ENCODE measurements at places on chromosomes 5 and 9.
A peak's percentile ranks its signal among the peaks of the same experiment; 100 is the strongest.

GRCh38 chr5:73735032-73735734 is 109.2 kb downstream of the ARHGEF28 start:
- no peak overlapping the region for H3K27ac ChIP-seq
- no peaks in the 10 kb centered on the region for H3K27me3 ChIP-seq
- H3K4me1 ChIP-seq, result no peaks in the 10 kb centered on the region
- no peak overlapping the region for H3K4me3 ChIP-seq
- no peaks in the 10 kb centered on the region for H3K36me3 ChIP-seq
- DNase-seq, result no peak

GRCh38 chr9:135479469-135480052 is at the start of gene PPP1R26:
Gene PPP1R26 (plus strand): TSS chr9:135479782. CDS start chr9:135484511, 4,729 bp downstream.
- peak within 1 kb of the TSS; percentile 88 for H3K4me3 ChIP-seq
- H3K27me3 ChIP-seq, result no peaks in the 10 kb centered on the region
- DNase-seq, result no peak
- peaks cover 9% of the 10 kb centered on the region for H3K36me3 ChIP-seq

- peaks cover 13% of the 10 kb centered on the region for H3K4me1 ChIP-seq
- H3K27ac ChIP-seq, result no peak overlapping the region
- peak overlapping the region; percentile 93 for H3K4me3 ChIP-seq
- no peaks in the 10 kb centered on the region for H3K36me3 ChIP-seq
- peaks cover 13% of the 10 kb centered on the region for H3K27me3 ChIP-seq
Measured at GRCh38 chr5:127029581-127030258, 638 bp downstream of the MARCHF3 start.

DNA sequence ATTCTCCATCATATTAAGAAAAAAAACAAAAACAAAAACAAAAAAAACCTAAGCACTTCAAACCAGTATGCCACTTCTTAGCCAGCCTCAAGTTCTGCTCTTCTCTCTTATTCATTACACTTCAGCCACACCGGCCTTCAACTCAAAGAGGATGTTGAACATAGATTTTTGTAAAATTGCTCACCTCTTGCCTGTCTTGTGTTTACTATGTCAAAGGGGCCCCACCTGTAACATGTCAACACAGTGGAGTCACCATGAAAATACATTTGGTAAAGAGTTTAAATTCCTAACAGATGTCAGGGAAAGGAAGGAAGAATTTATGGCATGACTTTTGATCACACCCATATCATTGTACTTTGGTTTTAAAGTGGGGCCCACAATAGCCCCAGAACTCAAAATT is 121.1 kb upstream of the GHR start:
- H3K4me1 ChIP-seq, result no peaks in the 10 kb centered on the region
- H3K27me3 ChIP-seq, result no peaks in the 10 kb centered on the region
- no peak overlapping the region for H3K4me3 ChIP-seq
- no peak for DNase-seq
- no peak overlapping the region for H3K27ac ChIP-seq

- peak overlapping the region; percentile 67 for H3K4me3 ChIP-seq
- H3K27ac ChIP-seq, result no peak overlapping the region
- H3K36me3 ChIP-seq, result peaks cover 35% of the 10 kb centered on the region
- peaks cover 17% of the 10 kb centered on the region for H3K4me1 ChIP-seq
- no peak for DNase-seq
- H3K27me3 ChIP-seq, result no peaks in the 10 kb centered on the region
Measured at GRCh38 chr5:148391422-148391821, 7.7 kb downstream of the FBXO38 start.

DNA sequence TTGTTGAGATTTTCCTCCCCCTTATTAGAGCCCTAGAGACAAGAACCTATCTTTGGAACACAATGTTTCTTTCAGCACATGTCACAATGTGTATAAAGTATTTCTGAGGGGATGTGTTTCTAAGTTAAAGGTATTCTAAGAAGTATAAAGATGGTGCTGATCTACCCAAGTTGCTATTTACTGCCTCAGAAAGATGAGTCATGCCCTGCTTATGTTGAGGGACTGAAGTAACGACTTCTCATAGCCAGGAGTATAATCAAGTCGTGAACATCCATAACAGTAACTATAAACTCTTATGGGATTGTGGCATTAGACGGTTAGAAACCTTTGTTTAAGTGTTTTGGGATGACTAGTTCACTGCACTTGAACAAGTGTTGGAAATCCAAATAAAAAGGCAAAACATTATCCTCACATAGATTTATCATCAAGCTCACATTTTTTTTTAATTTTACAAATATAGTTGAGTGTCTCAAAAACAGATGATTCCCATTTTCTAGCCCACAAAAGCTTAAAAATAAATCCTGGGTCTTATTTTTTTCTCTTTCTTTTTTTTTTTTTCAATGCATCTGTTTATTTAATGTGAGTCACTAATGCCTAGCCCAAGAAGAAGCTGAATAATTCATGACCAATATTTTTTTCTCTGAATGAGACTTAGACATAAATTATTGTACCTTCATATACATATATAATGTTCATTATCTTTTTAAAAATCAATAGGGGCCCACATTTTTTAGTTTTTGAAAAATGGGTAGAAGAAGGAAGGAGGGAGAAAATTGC is 12.2 kb upstream of the TMEM252 start:
- H3K27ac ChIP-seq, result no peak overlapping the region
- DNase-seq, result no peak
- no peaks in the 10 kb centered on the region for H3K4me1 ChIP-seq
- H3K27me3 ChIP-seq, result peaks cover 21% of the 10 kb centered on the region

DNA sequence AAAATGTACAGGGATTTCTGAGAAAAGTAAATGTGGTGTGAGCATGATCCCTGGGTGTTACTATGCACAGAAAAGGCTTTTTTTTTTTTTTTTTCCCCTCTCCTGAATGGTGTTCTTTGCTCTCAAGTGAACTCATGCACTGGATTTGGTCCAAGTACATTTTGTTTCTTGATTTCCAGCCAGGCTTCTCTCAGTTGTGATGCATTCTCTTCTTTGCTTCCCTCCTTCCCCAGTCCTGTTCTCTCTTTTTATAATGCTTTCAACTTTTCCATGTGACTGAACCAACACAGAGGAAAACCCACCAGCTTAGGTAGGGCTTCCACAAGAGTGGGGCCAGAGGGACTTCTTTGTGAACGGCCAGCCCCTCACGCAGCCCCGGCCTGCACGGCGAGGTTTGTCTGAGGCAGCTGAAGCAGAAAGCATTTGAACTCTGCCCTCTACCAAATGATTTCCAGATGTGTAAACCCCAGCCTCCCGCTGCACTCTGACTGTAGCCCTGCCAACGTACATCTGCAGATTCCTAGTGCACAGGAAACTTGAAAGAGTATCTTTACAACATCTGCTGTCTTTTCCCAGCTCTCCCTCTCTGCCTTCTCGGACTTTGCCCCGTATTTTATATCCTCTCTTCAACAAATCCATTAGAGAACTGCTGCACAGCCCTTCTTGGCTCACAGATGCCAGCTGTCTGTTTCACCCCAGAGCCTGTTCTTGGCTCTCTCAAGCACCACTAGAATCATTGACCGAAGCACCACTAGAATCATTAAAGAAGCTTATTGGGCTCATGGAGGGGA is 71.8 kb upstream of the CD180 start:
- no peaks in the 10 kb centered on the region for H3K27me3 ChIP-seq
- no peak overlapping the region for H3K4me3 ChIP-seq
- no peaks in the 10 kb centered on the region for H3K36me3 ChIP-seq
- peak overlapping the region; percentile 26 for H3K27ac ChIP-seq

GRCh38 chr9:132008855-132009812 is 70.5 kb downstream of the MED27 start:
- peaks cover 26% of the 10 kb centered on the region for H3K4me1 ChIP-seq
- no peaks in the 10 kb centered on the region for H3K27me3 ChIP-seq
- H3K27ac ChIP-seq, result no peak overlapping the region
- H3K36me3 ChIP-seq, result peaks cover 11% of the 10 kb centered on the region

DNA sequence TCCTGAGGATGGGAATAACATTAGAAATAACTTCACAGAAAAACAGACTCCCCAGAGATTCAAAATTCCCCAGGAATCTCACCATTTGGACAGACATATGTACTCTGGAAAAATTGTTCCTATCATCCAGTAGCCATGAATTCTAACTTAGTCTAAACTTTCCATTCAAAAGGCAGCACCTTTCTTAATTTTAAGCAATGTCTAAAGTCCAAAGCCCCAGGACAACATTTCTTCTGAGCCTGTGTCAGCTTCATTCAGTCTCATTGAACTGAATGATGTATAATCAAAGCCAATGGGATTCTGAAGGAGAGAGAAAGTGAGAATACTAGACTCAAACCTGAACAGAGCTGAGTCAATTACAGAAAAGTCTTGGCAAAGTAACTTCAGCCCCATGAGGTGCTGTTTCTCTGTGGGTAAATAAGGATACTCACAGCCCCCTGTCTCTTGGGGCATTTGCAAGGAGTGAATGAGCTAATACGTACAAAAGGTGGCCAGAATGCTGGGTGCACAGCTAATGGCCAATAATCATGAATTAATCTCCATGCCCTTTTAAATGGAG is 140.6 kb downstream of the SEMA5A start:
- no peaks in the 10 kb centered on the region for H3K27me3 ChIP-seq
- no peak overlapping the region for H3K4me3 ChIP-seq
- no peak overlapping the region for H3K27ac ChIP-seq
- no peaks in the 10 kb centered on the region for H3K4me1 ChIP-seq
- no peak for DNase-seq

DNA sequence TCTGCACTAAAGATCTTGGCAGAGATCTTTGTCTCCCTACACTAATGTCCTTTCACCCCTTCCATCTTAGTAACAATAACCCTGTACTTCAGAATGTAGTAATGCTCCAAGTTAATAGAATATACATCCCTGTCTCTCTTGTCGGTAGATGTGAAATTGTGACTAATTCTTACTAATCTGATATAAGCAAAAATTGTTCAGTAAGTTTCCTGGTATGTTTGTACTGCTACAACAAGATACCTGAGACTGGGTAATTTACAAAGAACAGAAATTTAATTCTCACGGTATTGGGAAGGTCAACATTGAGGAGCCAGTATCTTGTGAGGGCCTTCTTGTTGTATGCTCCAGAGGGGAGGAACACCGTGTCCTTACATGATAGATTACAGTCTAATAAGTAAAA is 1686.6 kb upstream of the CDH9 start:
- H3K36me3 ChIP-seq, result no peaks in the 10 kb centered on the region
- no peak overlapping the region for H3K4me3 ChIP-seq
- DNase-seq, result no peak

- no peaks in the 10 kb centered on the region for H3K27me3 ChIP-seq
- no peak overlapping the region for H3K4me3 ChIP-seq
- no peaks in the 10 kb centered on the region for H3K36me3 ChIP-seq
- no peak for DNase-seq
- H3K4me1 ChIP-seq, result no peaks in the 10 kb centered on the region
Measured at GRCh38 chr5:92424785-92425426, 1041.8 kb upstream of the ARRDC3 start.

DNA sequence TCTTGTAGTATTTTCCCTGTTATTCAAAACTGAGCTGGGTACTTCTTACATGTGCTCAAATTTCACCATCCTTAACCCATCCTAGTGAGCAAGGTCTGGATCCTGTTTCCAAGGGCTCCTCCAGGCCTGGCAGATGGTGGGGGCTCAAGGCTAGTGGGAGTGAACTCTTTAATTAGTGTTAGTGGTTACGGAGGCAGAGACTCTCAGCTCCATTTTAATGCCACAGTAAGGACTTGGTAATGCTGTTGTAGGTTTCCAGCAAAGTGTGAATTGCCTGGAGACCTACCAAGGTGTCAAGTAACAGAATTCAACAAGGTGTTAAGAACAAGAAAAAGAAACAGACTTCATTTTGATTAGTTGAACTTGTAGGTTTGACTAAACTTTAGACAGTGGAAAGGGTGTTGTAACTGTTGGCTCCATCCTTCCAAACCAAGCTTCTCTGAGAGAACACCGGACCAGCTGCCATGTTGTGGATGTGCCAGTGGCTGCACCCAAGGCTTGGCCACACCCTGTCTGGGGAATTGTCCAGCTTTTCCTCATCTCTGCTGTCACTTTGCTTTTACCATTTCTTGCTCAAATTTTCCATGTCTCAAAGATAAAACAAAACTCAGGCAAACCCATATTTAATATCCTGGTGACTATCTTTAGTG is 98.7 kb downstream of the ADCY2 start:
- H3K4me3 ChIP-seq, result no peak overlapping the region
- peak; percentile 60 for DNase-seq
- no peaks in the 10 kb centered on the region for H3K27me3 ChIP-seq
- H3K36me3 ChIP-seq, result no peaks in the 10 kb centered on the region
- H3K27ac ChIP-seq, result no peak overlapping the region

DNA sequence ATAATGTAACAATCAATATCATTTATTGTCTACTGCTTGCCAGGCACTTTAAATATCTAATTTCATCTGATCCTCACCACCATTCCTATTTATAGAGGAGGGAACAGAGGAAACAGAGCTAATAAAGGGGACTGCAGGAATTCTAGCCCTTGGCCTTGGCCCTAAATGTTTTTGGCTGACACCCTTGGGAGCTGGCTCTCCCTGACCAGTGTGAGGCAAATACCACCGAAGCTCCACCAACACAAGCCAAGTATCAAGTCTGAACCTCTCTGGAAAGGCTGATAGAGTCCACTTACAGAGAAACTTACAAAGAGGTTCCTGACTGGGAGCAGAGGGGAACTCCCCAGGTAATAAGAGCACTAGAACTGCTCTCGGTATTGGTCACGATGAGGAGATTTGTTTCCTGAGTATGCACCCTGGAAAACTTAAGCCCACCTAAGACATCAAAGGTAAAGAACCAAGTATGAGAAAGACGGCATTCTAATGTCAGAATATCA is 243.1 kb upstream of the PANK3 start:
- no peaks in the 10 kb centered on the region for H3K36me3 ChIP-seq
- no peak overlapping the region for H3K4me3 ChIP-seq
- H3K4me1 ChIP-seq, result no peaks in the 10 kb centered on the region
- H3K27ac ChIP-seq, result no peak overlapping the region
- no peak for DNase-seq
- H3K27me3 ChIP-seq, result peaks cover 5% of the 10 kb centered on the region

- DNase-seq, result no peak
- H3K27ac ChIP-seq, result no peak overlapping the region
- no peaks in the 10 kb centered on the region for H3K36me3 ChIP-seq
- H3K27me3 ChIP-seq, result no peaks in the 10 kb centered on the region
- no peak overlapping the region for H3K4me3 ChIP-seq
- no peaks in the 10 kb centered on the region for H3K4me1 ChIP-seq
Measured at GRCh38 chr5:7541898-7542297, 146.0 kb downstream of the ADCY2 start.

DNA sequence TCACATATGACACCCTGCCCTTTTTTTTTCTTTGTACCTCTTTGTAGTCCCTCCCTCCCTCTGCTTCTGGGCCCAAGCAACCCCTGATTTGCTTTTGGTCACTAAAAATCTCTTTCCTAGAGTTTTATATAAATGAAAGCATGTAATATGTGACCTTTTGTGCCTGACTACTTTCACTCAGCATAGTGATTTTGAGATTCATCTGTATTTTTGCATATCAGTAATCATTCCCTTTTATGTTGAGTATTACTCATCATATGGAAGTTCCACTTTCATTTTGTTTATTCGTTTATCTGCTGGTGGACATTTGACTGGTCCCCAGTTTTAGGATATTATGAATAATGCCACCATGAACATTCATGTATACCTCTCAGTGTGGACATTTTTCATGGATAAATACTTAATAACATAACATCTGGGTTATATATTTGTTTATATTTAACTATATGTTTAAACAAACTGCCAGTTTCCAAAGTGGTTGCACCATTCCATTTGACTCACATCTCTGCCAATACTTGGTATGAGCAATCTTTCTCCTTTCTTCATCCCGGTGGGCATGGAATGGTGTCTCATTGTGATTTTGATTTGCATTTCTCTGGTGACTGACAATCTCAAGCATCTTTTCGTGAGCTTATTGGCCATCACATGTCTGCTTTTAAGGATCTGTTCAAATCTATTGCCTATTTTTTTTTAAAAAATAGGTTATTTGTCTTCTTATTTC is 115.7 kb upstream of the S1PR3 start:
- no peak for DNase-seq
- no peaks in the 10 kb centered on the region for H3K27me3 ChIP-seq
- H3K27ac ChIP-seq, result no peak overlapping the region
- H3K36me3 ChIP-seq, result no peaks in the 10 kb centered on the region
